ENCODE measurements at places on chromosomes 5 and 9. TPM values are rescaled to one million over a fixed set of nuclear protein-coding genes. Genes with fewer than 3 reads are reported as not detected.

DNA sequence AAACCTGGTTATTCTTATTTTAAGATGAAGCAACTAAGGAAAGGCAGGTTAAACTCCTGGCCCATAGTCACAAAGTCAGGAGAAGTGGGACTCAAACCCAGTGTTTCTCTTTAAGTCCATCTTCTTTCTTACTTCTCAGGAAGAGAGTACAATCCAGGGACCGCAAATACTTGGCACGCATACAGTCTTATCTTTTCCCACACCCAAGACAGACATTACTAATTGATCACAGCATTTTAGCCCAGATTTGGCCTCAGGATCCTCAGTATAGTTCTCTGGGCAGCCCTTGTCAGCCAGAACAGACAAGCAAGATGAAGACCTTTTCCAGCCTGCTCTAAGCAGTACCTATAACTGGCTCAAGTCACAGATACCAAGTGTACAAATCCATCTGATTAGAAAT is 125.5 kb upstream of the RAI14 start:
- H3K36me3 ChIP-seq: no peaks in the 10 kb centered on the region
- no peak for DNase-seq
- no peak overlapping the region for H3K4me3 ChIP-seq

- no peak for DNase-seq
- H3K4me1 ChIP-seq: no peaks in the 10 kb centered on the region
- no peaks in the 10 kb centered on the region for H3K27me3 ChIP-seq
Observed at GRCh38 chr5:105530716-105531261, 1968.2 kb upstream of the NUDT12 start.

DNA sequence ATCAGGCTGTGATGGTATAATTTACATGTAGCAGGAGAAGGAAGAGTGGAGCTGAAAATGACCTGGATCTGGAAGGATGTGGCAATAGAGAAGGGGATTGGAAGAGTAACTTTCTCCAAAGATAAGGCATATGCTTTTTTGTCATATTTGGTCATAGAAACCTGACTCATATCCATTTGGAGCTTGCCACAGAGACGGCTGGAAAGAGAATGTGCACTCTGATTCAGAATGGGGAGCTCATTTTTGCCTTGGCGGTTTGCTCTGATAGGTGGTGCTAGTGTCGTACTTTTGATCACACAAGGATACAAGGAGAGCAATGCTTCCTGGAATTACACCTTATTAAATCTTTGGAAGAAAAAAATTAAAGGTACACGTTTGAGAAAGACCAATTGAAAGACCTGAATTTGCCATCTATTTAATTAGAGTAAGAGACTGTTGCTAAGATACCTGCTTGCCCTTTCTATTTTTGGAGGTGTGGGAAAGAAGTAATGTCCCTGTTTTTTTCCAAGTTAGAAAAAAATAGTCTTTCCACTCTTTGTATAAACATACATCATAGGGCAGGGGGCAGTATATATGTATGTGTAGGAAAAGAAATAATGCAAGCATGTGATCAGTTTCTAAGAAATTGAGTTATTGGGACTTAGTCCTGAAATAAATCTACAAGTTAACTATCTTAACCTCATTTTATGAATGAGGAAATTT is 5.4 kb downstream of the LSM11 start:
- no peaks in the 10 kb centered on the region for H3K27me3 ChIP-seq
- no peaks in the 10 kb centered on the region for H3K36me3 ChIP-seq
- no peaks in the 10 kb centered on the region for H3K4me1 ChIP-seq

Gene FOXD4L5
- not detected for total RNA-seq

Gene SEMA6A
- total RNA-seq: 113 TPM

Gene PRSS3
- 223 TPM for total RNA-seq

Gene SLC6A19
- 531 TPM for total RNA-seq

Measured in Peyer's patch (tissue), 4 donors.